ENCODE measurements at places on chromosomes 5 and 9.

GRCh38 chr9:126624912-126625311, 11.2 kb downstream of the LMX1B start:
- DNase-seq = no peak

GRCh38 chr9:88898039-88898720, 93.1 kb upstream of the S1PR3 start:
- DNase-seq = no peak

- DNase-seq = no peak
Measured at GRCh38 chr5:60649288-60649917, 50.6 kb downstream of the DEPDC1B start.

- DNase-seq = peak; percentile 34
Measured at GRCh38 chr5:1644810-1645571, 121.2 kb upstream of the LPCAT1 start.

- no peak for DNase-seq
Measured at GRCh38 chr5:143403593-143404415, at the start of gene NR3C1. TSS of gene NR3C1 (minus strand) at chr5:143403686. CDS start at chr5:143400839, 2,847 bp downstream.

DNA sequence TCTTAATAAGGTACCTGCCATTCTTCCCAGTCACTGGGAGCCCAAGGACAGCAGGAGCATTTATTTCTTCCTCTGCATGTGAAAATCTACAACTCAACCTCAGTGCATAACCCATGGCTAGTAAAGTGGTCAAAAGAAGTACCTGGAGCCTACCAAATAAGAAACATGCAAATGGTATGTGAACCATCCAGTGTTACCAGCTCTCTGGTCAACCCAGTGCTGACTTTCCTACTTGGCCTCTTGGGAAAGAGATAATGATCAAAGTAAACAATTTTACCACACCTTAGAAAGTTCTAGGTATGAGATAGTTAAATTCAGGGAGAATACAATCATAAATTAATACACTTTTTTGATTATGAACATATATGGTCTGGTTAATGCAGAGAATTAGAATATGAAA, 325.6 kb downstream of the ENC1 start:
- no peak for DNase-seq

DNA sequence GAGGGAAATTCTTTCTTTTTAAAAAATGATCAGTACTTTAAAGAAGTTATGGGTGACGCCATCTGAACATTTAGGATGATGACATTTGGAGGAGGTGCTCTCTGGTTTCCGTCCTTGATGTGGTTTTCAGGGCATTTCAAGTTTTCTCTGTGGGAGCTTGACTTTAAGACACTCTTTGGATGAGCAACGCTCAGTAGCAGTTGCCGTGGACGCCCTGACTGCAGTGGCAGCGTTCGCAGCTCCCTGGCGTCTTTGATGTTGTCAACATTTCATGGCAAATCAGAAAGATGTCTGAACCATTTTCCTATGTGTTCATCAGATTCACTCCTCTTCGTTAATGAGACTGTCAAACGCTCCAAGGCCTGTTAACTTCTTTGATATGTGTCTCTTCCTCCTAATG, 86.1 kb downstream of the ZNF354C start:
- DNase-seq = no peak

- no peak for DNase-seq
Measured at GRCh38 chr9:119398350-119398749, 29.1 kb upstream of the BRINP1 start.

GRCh38 chr5:161258438-161258837, 288.1 kb downstream of the GABRB2 start:
- no peak for DNase-seq

DNA sequence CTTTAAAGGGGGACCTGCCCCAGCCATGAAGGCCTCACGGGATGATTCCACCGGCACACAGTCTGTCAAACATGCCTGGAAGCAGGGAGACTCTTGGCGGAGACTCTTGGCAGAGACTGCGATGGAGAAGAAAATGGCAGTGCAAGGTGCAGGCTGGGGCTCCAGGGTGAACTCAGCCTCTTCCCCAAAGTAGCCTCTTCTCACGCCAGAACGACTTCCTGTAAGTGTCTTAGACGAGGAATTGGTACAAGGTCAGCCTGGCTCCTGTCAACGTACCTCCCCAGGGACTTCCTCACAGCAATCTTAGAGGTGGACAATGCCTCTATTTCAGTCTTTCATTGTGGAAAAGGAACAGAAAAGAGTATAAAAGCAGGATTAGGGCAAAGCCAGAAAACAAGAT, 109.3 kb downstream of the UGCG start:
- DNase-seq = no peak

GRCh38 chr9:101578378-101578777, 16.4 kb downstream of the PPP3R2 start:
- no peak for DNase-seq

DNA sequence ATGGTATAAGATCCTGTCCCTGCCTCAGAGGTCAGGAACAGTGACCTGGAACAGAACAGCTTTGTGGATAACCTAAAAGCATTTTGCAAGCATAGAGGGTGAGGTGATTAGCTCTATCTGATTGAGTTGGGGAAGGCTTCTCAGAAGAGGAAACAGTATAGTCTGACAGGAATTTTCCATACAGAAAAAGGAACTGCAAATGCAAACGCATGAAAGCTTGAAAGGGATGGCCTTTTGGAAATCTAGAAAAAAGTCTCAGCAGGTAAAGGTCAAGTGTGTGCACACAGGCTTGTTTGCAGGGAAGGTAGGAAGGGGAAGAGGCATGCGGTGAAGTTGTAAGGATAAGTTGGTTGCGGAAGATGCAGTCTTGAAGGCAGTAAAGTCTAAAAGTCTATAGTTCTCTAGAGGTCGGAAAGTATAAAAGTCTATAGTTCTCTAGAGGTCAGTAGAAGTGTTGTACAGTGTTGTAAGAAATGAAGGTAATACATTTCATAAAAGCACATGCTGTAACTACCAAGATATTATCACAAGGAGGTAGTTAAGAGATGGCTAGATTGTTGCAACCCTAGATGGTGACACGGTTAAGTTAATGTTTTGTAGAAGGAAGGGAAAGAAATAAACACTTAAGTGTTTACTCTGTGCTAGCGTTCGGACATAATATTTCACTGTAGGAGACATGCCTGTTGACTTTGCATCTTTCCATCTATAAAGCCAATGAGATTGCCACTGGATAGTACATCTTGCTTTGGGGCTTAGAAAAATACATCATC, 16.7 kb upstream of the HSPB3 start:
- no peak for DNase-seq

GRCh38 chr5:149015126-149015525, 47.7 kb downstream of the SH3TC2 start:
- DNase-seq = no peak

DNA sequence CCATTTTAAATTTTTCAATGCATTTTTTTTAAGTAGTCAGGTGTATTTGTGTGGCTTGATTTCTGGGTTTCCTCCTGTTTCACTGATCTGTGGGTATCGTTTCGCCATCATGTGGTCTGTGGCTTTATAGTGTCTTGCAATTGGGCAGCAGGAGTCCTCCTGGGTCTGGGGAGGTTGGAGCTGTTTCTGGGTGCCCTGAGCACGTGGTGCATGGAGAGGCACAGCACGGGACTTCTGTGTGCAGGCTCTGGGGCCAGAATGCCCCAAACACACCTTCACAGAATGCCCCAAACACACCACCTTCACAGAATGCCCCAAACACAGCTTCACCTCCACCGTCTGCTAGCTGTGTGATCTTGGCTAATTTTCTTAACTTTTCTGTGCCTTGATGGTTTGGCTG, 82.6 kb upstream of the COL5A1 start:
- DNase-seq = no peak

DNA sequence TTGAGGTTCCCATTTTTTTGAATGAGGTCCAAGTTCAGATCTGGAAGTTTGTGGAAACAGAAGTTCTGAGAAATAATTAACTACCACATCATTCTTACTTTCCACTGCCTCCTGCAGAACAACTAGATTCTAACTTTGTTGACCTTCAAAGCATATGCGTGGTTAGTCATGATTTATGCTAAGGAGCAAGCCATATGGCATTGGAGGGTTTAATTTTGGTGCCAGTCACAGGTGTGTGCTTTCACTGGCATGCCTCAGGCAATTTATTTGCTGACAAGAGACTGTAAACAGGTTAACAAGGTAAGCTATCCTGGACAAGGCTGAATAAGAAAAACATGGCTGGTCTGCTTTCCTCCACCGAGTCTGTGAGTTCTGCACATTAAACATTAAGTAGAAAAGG, 31.5 kb downstream of the HMHB1 start:
- no peak for DNase-seq

- DNase-seq = no peak
Measured at GRCh38 chr5:127513408-127513970, 4.0 kb upstream of the PRRC1 start.

GRCh38 chr5:138632900-138633489, 57.8 kb upstream of the HSPA9 start:
- DNase-seq = no peak

DNA sequence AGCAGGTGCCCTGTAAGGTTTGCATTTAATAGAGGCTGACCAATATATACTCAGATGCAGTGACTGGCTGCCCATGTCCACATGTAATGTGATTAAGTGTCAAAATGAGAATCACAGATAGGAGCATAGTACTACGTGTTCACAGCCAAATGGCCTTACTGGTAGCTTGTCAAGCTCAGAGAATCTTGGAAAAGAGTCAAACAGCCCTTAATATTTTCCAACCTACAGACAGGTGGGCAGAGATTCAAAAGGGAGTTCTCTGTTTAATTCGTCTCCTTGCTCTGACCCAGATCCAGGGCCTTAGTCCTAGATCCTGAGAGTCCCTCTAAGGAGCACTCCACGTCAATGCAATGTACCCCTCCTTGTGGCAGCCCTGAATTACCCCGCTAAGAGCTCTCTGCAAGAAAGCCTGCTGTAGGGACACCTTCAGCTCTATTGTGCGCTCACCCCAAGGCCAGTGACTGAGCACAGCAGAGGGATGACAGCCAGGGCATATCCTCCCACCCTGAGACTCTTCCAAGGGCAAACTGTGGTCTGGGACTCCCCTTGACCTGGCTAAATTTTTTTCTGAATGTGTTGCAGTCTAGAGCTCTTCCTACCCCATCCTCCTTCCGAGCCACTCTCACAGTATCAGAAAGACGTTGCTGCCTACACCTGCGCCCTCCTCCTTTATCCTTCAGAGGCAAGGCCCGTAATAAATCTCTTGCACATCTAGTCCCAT, 159.2 kb downstream of the SNCAIP start:
- no peak for DNase-seq

DNA sequence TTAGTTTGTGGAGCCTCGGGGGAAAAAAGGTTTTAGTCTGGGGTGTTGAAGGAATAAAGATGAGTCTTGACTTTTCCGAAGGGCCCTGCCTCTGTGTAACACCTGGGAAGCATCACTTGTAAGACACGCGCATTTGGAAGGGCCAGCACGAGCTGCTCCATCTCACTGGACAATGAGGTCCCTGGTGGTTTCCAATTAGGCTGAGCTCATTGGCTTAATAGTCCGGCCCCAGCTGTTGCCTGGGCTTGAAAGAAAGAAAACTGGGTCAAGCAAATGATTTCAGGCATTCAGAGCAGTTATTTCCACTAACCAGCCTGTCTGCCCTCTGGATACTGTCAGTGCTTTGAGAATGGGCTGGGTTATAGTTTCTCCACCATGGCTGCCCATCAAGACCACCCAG, 64.5 kb downstream of the NSUN2 start:
- no peak for DNase-seq

DNA sequence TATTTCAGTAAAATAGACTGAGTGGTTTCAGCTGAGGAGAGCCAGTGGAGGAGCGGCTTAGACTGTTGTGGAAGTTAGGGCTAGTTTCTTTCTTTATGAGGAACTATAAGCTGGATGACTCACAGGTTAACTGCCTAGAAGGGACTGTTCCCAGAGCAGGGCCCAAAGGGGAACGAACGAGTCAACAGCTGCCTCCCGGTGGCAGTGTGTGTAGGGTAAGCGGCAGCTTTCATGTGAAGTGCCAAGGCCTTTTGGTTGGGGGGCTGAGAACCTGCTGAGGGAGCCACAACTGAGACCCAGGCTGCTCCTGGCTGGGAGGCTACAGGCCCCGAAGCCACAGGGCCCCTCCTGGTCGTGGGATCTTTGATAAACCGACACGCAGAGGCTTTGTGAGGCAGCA, 7.0 kb downstream of the SQSTM1 start:
- no peak for DNase-seq

DNA sequence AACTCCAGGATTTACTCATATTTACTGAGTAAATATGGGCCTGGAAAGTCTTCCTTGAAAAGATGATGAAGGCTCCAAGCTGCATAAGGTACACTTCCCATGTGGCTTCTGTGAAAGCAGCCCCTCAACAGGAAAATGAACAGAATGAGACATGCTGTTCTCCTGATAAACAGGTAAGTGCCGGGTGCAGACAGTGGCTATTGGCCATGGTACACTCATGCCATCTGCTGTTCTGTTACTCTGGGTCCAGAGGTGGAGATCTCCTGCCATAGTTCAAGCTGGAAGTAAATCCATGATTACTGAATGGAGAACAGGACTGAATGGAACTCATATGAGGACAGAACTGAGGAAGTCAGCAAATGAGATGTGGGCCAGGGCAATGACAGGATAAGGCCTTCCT, 103.6 kb downstream of the SLIT3 start:
- DNase-seq = no peak

All from NCI-H187 treated with DMSO at 0.1 percent for 48 hours (cell line).